Cardiac septum (tissue), 1 donor: ENCODE measurements at places on chromosomes 12 and 14.

GRCh38 chr14:73953731-73954130 is 3.6 kb downstream of the COQ6 start:
- DNase-seq, result no peak

DNA sequence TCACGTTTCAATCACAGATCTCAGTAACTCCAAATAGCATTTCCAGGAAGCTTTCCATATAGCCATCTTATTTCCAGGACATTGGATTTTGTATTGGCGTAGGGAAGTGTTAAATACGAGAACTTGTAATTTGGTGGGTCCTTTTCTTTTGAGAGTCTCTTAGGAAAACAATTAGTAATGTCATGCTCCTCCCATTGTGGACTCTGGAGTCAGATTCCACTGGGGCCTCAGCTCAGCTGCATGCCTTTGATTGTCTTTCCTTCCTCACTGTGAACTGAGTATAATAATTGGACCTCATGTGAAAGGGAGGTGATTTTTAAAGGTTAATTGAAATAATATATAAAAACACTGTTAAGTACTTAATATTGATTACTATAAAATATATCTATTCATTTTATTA is 462.6 kb downstream of the NPAS3 start:
- no peak for DNase-seq

- no peak for DNase-seq
Measured at GRCh38 chr14:91283666-91284065, 39.2 kb upstream of the GPR68 start.

DNA sequence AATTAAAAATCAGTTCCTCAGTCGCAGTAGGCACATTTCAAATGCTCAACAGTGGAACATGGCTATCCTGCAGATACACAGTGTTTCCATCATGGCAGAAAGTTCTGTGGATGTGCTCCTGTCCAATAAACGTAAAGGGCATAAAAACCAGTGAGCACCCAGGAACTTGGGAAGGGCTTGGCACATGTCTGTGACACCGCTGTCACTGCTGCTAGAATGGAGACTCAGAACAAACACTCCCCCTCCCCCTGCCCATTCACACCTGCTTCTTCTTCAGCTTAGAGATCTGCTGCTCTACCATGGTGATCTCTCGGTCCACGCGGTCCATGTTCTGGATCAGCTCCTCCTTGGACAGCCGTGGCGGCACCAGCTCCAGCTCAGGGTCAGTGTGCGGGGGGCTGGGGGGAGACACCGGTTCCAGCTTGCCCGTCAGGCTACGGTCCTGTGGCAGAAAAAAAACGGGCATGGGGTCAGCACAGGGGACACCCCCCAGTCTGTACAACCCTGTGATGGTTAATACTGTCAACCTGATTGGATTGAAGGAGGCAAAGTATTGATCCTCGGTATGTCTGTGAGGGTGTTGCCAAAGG is 94.6 kb downstream of the NCOR2 start:
- DNase-seq, result no peak

- DNase-seq, result peak; percentile 97
Measured at GRCh38 chr12:118376089-118377020, at the start of gene SUDS3. SUDS3 (plus strand) TSS chr12:118376555; CDS start chr12:118376692, 137 bp downstream.

- DNase-seq, result no peak
Measured at GRCh38 chr14:23646648-23647549, 10.7 kb downstream of the DHRS2 start.

- DNase-seq, result peak; percentile 53
Measured at GRCh38 chr14:100406505-100407131, 83.5 kb downstream of the SLC25A47 start.

DNA sequence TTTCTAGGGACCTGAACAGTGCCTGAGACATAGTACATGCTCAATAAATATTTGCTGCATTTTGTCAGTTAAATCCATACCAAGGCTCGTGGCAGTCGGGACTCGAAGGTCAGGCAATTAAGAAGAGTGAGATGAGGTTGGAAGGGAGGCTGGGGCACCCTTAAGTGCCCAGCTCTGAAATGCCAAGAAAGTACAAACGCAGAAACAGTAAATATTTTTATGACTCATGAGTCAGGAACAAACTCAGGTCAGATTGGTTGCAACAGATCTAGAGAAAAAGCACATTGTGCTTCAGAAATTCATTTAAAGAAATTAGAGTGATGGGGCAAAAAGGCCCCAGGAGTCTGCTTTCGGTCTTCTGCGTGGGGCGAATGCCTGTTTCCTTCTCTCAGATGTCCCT is 83.0 kb upstream of the FZD10 start:
- no peak for DNase-seq

GRCh38 chr12:47686645-47687240 is 19.1 kb downstream of the RPAP3 start:
- DNase-seq, result no peak

DNA sequence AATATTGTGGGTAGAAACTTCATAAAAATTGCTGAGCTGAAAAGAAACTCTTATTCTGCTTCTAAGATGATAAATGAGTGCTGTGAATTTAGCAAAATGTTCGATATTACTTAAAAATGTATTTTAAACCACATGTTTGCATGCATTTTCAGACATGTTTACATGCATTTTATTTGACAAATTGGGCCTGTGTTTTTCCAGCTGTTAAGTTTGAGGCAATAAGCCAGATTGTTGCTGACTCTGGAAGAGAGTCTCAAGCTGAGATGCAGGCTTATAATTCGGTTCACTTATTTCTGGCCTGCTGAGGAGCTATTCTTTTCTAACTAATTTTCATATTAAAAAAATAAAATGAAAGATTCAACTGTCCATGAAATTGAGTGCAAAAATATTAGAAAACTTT is 110.1 kb downstream of the SYNE2 start:
- no peak for DNase-seq

GRCh38 chr12:50132505-50133135 is 20.6 kb downstream of the COX14 start:
- no peak for DNase-seq

GRCh38 chr14:100203962-100204834 is 34.7 kb upstream of the YY1 start:
- no peak for DNase-seq

- DNase-seq, result no peak
Measured at GRCh38 chr12:76219806-76220205, 128.4 kb downstream of the BBS10 start.

GRCh38 chr14:106276326-106277267 is 750.2 kb downstream of the TMEM121 start:
- no peak for DNase-seq

GRCh38 chr12:64749461-64750200 is 9.6 kb downstream of the GNS start:
- no peak for DNase-seq

GRCh38 chr14:24032727-24033418 is 18.9 kb upstream of the CARMIL3 start:
- no peak for DNase-seq

DNA sequence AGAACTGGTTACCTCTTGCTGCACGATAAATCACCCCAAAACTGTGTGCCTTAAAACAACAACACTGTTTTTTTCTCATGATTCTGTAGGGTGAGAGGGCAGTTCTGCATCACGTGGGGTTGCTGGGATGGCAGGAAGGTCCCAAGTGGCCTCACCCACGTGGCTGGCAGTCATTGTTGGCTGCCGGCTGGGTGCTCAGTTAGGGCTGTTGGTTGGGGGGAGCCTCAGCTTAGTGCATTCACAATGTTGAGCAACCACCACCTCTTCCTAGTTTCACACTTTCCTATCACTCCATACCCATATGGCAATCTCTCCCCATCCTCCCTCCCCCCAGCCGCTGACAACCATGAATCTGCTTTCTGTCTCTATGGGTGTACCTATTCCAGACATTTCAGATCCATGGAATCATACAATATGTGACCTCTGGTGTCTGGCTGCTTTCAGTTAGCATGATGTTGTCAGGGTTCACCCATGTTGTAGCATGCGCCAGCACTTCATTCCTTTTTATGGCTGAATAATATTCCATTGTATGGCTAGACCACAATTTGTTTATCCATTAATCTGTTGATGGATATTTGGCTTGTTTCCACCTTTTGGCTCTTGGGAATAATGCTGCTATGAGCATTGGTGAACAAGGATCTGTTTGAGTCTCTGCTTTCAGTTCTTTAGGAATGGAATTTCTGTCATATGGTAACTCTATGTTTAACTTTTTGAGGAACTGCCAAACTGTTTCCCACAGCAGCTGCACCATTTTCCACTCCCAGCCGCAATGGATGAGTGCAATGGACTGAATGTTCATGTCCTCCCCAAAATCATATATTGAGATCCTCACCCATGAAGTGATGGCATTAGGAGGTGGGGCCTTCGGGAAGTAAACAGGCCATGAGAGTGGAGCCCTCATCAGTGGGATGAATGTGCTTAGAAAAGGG is 11.2 kb upstream of the POP5 start:
- DNase-seq, result no peak

- no peak for DNase-seq
Measured at GRCh38 chr12:127150956-127151355, 1116.0 kb upstream of the TMEM132C start.

- DNase-seq, result no peak
Measured at GRCh38 chr12:86660488-86661147, 404.4 kb upstream of the MGAT4C start.

- DNase-seq, result no peak
Measured at GRCh38 chr14:36582874-36583241, 444 bp upstream of the NKX2-8 start.
